Thoracic aorta (tissue), 2 donors: ENCODE measurements at places on chromosomes 1 and 21. TPM values are rescaled to one million over a fixed set of nuclear protein-coding genes. Genes with fewer than 3 reads are reported as not detected.

- DNase-seq: no peak
These were observed 51.7 kb downstream of the AK5 start for GRCh38 chr1:77333501-77333900.

GUCA2B gene
- total RNA-seq: not detected

GRCh38 chr1:17933971-17934370, 173.6 kb upstream of the IGSF21 start:
- DNase-seq: no peak

- DNase-seq: no peak
These were observed 2.3 kb downstream of the HMGCS2 start for GRCh38 chr1:119766374-119766794.

ATAD3C gene
- total RNA-seq: not detected

DNA sequence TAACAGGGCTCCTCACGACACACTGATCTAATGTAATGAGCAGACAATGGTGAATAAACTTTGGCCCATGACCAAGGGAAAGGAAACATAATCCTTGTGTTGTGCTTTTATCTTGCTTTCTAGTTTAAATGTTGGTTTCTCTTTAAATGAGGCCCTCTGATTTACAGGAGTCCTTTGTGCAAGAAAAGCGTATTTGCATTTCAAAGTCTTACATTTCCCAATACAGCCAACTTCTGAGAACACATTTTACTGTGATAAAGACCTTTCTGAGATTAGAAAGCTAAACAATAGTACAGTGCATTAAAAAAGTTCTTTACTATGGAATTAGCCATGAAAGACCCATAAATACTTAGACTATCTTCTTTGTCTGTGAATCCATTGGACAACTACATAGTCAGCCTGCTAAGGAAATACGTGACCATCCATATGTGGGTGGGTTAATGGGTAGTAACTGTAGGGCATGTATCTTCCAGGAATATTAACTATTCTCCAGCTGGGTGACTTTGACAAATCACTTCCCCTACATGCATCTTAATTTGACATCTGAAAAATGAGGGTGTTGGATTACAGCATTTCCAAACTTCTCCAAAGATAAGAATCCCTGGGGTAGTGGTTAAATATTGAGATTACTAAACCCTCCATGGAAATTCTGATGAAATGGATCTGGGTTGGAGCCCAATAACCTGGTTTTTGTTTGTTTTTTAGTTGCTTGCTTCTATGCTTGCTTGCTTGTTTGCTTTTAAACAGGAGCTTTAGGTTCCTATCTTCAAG, 50.3 kb upstream of the USP1 start:
- DNase-seq: no peak

IL20 gene
- not detected for total RNA-seq
